Stimulated activated CD8-positive, alpha-beta memory T cell treated with anti-CD3 and anti-CD28 coated beads, Interleukin-7, amount 100 ng/mL, for 1 hour (primary cell): ENCODE measurements at places on chromosomes 3 and 15.

- no peak for DNase-seq
These were observed 42.6 kb downstream of the PPCDC start for GRCh38 chr15:75065851-75066509.

DNA sequence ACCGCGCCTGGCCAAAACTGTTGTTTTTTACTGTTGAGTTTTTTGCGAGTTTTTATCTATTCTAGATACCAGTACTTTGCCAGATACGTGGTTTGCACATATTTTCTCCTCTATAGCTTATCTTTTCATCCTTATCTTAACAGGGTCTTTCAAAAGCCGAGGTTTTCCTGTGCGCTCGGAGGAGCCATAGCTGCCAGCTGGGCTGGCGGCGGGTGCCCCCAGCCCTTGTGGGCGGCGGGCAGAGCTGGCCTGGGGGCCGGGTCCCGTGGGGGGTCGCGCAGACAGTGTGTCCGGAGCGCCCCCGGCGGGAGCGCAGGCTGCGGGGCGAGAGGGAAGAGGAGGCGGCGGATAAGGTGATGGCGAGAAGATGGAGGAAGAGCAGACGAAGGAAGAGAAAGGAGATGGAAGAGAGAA is 11.1 kb upstream of the EIF4A2 start:
- no peak for DNase-seq

DNA sequence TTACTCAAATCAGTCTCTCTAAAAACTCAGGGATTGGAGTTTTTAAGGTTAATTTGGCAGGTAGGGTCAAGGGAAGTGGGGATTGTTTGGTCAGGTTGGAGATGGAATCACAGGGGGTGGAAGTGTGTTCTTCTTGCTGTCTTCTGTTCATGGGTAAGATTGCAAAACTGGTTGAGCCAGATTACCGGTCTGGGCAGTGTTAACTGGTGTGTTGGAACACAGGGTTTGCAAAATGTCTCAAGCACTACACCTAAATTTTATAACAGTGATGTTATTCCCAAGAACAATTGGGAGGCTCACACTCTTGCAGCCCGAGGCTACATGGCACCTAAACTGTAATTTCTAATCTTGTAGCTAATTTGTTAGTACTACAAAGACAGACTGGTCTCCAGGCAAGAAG is 425.4 kb downstream of the PLOD2 start:
- no peak for DNase-seq

DNA sequence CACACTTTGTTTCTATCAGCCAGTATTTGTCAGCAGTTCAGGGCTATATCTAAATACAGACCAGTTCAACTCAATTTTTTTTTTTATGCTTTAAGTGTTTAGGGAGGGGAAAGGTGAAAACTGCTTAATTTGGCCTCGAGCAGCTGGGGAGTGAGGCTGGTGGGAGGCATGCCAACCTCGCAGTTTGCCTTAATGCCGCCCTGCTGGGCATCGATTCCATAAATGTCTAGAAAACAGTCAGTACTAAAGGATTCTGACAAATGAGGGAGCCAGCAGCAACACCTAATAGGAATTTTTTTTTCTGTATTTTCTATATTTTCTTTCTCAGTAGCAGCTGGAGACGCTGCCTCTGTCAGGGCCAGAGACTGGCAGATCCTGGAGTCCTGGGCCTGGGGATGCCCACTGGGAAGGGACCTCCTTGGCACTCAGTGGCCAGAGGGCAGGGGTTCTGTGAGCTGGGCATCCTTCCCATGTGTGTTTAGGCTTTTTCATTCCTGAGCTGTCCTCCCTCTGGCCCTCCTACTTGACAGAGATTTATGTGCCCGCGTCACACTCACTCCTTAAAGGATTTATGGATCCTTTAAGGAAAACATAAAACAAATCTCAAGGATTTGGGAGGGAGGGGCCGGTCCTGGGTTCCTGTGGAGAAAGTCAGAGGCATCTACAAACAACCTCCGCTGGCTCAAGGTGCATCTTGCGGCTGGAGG is 117.8 kb downstream of the WNT5A start:
- no peak for DNase-seq

- DNase-seq: no peak
These were observed 29.9 kb downstream of the AP3S2 start for GRCh38 chr15:89863918-89864317.

DNA sequence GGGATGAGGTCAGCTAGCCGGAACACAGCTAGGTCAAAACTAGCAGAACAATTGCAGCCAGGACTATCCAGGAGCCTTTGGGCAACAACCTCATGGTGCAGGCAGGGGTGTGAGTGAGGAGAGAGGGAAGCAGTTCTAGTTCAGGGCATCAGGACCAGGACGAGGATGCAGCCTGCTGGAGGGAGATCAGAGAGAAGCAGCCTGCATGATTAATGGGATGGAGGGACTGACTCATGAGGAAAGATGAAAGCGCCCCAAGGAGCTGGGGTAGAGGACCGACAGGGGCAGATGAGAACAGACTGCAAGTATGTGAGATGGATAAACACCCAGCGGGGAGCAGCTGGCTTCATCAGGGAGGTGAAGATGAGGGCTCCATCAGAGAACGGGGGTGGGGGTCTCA is 37.9 kb upstream of the LRTM1 start:
- DNase-seq: no peak
